ENCODE measurements at places on chromosomes 2 and 18. TPM values are rescaled to one million over a fixed set of nuclear protein-coding genes. Genes with fewer than 3 reads are reported as not detected.

- no peak for DNase-seq
These were observed 626.7 kb downstream of the LRRTM4 start for GRCh38 chr2:76895469-76895868.

DNA sequence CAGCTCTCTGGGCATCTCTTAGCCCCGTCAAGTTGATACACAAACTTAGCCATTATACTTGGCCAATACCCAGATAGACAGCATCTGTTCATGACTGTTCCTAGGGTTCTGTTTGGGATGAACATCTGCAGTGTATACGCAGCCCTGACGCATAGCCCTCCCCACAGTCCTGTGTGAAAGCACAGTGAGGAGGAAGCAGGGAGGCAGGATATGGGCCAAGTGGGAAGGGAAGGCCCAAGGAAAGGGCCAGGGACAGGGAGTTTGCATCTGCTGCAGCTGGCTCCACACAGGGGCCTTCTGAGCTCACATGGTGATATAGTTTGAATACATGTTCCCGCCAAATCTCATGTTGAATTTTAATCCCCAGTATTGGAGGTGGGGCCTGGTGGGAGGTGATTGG is 80.2 kb downstream of the CMPK2 start:
- no peak for DNase-seq

SLC19A3 gene
- total RNA-seq, result not detected

- no peak for DNase-seq
These were observed 251.4 kb downstream of the SLC8A1 start for GRCh38 chr2:40200366-40200915.

DNA sequence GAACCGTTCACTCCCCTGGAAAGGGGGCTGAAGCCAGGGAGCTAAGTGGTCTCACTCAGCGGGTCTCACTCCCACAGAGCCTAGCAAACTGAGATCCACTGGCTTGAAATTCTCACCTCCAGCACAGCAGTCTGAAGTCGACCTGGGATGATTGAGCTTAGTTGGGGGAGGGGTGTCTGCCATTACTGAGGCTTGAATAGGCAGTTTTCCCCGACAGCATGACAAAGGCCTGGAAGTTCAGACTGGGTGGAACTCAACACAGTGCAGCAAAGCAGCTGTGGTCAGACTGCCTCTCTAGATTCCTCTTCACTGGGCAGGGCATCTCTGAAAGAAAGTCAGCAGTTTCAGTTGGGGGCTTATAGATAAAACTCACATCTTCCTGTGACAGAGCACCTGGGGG is 292.5 kb downstream of the NUP35 start:
- no peak for DNase-seq

- no peak for DNase-seq
These were observed 21.9 kb downstream of the CAB39 start for GRCh38 chr2:230734247-230735175.

DNA sequence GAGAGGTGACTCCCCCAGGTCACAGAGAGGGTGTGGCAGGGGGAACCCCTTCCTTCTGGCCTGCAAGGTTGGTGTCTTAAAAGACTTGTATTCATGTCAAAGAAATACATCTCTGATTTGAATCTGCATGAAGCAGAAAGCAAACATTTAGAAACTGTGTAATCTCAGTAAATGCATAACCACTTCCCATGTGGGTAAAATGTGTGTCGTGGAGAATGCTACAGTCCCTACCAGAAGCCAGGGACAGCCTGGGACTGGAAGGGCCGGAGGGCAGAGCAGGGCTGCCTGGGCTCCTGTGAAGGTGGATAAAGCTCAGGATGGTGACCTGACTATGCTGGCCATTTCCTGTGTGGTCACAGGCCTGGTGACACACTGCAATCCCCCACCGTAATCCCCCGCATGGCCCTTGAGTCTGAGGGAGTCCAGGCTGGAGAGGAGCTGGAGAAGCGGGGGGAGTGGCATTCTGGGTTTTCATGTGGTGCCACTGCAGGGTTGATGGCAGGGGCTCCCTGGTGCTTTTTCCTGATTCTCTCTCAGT is 102.2 kb downstream of the LRRC30 start:
- DNase-seq, result no peak

- no peak for DNase-seq
These were observed 16.5 kb upstream of the OR6B3 start for GRCh38 chr2:240069829-240070228.

GRCh38 chr18:8097399-8097798 is 511.8 kb upstream of the RAB12 start:
- DNase-seq, result no peak

DNA sequence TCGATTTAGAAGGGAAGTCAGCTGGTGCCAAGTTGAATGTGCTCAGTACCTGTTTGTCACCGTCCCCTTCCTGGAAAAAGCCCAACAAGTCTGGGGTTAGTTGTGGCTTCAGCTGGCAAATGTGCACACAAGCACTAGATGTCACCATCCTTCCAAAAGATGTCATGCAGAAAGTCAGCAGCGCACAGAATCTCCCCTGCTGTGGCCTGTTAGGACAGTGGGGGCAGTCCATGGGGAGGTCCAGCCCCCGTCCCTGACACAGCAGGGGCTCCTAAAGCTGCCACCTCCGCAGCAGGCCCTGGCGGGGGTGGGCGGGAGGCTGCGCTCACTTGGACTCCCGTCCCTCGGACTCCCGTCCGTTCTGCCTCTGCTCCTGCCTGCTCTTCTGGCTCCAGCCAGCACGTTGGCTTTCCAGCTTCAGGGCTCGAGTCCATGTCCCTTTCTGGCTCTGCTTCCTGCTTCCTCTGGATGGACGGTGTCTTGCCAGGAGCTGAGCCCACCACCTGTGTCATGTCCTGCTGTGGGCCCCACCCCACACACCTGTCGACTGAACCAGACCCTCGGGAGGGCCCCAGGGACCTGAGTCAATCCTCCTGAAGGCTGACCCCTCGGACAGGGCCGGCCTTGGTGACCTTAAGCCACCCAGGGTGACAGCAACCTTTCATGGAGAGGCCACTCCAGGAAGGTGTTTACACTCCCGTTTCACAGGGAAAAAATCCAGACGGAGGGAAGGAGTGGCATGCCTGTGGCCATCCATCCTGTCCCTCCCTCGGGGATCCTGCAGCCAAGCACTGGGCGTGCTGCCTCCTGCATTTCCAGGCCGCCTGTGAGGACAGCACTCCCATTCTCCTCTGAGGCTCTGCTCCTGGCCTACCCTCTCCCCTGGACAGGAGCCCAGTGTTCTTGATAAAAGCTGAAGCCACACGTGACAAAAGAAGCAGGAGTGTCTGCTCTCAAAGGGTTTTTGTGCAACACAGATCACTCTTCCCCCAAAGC is 8.5 kb downstream of the RAB17 start:
- peak; percentile 15 for DNase-seq

- no peak for DNase-seq
These were observed 281.2 kb upstream of the LYPD1 start for GRCh38 chr2:132951008-132951714.

GRCh38 chr2:11822746-11823451 is 76.5 kb downstream of the LPIN1 start:
- DNase-seq, result no peak

GCG gene
- 0.29 TPM for total RNA-seq

ZC3H8 gene
- total RNA-seq, result 17.2 TPM

GRCh38 chr2:174561283-174561971 is 36.2 kb downstream of the WIPF1 start:
- DNase-seq, result no peak

DNA sequence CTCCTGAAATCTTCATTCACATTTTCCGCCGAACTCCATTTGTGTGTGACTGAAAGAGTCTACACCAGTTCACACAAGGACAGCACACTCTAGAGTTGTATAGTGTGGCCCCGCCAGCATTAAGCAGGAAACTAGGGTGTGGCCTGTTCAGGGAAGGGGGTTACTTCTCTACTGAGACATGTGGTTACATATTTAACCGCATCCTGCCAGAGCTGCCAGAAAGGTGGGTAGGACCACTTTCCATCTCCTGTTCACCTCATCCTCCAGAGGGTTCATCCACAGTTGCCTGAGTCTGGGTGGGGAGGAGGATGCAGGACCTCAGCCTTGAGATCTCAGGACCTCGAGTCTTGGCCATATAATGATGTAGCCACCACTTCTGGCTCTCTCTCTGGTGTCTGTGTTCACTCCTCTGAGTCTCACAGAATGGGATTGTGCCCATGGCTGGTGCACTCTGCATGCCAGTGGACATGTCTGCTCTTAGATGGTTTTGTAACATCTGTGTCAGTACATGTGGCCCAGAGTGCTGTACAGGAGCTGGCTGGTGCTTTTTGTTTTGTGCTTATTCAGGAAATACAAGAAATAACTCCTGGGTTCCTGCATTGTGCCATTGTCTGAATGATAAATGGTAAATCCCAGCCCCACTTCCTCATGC is 7.7 kb upstream of the SP140L start:
- DNase-seq, result no peak

GRCh38 chr2:168064011-168064998 is 183.1 kb downstream of the STK39 start:
- DNase-seq, result no peak

DNA sequence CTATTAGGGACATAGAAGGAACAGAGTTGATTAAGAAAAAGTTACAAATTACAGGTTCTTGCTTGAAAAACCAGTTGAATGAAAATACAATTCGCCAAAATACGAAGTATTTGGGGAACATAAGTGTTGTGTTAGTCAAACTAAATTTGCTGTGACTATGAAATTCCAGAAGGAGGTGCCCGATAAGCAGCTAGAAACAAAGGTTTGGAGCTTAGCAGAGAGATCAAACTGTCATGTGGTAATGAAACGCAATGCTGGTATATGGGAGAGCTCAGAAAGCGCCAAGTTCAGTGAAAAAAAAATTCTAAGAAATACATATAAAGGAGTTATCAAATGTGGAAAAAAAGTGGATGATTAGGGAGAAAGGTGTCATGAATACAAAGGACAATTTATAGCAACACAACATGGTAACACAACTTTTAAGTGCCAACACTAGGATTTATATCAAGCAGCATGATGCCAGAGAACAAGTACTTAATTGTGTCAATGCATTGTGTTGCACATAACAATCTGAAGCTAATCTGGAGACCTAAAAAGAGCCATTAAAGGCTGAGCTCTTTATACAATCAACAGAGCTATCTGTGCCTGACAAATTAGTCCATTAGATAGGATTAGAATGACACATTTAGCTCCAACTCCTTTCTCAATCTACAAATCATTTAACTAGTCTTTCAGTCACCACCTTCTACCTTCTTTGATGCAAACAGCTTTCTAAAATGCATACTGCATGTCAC is 31.2 kb downstream of the SMAD2 start:
- DNase-seq, result no peak

FBXO41 gene
- 7.7 TPM for total RNA-seq

DNA sequence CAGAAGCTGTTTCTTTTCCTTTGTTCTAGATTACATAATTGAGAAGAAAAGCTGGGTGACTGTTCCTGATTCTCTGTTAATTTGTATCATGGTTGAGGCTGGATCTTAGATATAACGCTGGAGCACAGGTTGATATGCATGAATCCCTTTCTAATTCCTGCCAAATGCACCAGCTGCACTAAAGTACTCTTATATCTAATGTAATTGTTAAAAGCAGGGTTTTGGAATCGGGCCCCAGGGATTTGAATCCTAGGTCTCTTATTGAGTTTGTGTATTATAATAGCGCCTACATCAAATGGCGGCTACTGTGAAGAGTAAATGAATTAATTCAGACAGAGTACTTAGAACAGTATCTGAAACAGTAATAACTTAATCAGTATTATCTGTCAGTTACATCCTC is 80.4 kb downstream of the MC4R start:
- no peak for DNase-seq

DNA sequence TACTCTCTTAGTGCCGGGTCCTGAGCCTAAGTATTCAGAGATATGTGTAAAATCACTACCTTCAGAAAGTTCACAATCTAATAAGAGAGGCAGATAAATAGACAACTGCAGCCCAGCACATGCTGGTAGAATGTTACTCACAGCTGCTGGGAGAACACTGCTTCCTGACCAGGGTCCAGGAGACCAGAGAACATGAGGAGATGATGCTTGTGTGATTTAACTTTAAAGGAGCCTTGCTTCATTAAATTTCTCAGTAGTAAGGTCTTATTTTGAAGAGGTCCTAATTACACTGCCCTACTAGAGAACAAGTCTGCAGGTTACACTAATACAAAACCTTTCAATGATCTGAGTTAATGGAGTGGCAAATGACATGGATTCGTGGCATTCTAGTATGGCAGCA is 209.9 kb upstream of the TRIB2 start:
- DNase-seq, result no peak

DNA sequence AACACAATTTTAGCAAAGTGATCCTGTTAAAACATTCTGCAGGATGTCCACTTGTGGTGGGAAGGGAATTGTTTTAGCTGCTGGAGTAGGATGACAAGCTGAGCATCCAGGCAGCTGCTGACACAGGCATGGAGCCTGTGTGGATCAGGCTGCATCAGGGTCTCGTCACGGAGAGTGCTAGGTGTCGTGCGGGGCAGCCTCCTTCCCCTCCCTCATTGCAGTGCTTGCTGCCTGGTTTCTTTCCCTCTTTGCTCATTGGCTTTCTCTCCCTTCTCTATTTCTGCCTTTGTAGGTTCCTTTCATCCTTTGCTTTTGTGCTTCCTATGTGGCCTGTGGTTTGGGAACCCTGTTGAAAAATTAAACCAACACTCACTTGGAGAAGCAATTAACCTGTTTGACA is 172.9 kb downstream of the TPGS2 start:
- no peak for DNase-seq

DNA sequence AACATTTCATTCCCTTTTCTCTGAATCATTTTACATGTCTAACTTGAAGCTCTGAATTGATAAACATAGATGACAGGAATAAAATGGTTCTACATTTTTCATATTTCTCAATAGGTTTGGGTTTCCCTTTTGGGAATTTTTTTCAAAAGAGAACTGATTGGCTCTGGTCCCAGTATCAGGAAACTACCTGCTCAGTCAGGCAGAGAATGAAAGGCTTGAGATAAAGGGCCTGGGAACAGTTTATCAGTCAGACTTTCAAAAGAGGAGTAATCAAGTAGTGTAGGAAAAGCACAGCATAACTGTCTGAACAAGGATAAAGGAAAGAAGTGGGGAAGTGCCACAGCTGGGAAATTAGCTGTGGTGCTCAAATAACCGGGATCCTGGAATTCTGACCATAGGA is 28.3 kb upstream of the CCL20 start:
- no peak for DNase-seq

- no peak for DNase-seq
These were observed 26.3 kb downstream of the CAB39 start for GRCh38 chr2:230738924-230739323.

- DNase-seq, result no peak
These were observed 27.9 kb upstream of the PTMA start for GRCh38 chr2:231680285-231680991.

- DNase-seq, result no peak
These were observed 32.1 kb upstream of the RHOB start for GRCh38 chr2:20414806-20415205.

DNA sequence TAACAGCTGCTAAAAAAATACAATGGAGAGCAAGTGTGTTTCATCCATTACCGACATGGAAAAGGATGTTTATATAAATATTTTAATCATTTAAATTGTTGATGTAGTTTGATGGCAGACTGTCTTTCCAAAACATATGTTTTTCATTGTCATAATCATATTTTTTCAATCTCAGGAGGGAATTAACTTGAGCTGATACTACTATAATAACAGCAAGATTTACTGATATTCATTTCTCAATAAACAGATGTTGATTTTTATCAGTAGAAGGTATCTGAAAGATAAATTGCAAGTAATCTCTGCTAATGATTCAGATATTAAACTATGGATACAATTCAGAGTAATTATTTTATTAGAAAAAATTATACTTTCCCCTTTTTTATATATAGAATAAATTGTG is 274.9 kb upstream of the TMEFF2 start:
- no peak for DNase-seq

FHL2 gene
- 33.6 TPM for total RNA-seq
